Spinal cord (tissue), 10 donors: ENCODE measurements at places on chromosomes 16 and 17.

DNA sequence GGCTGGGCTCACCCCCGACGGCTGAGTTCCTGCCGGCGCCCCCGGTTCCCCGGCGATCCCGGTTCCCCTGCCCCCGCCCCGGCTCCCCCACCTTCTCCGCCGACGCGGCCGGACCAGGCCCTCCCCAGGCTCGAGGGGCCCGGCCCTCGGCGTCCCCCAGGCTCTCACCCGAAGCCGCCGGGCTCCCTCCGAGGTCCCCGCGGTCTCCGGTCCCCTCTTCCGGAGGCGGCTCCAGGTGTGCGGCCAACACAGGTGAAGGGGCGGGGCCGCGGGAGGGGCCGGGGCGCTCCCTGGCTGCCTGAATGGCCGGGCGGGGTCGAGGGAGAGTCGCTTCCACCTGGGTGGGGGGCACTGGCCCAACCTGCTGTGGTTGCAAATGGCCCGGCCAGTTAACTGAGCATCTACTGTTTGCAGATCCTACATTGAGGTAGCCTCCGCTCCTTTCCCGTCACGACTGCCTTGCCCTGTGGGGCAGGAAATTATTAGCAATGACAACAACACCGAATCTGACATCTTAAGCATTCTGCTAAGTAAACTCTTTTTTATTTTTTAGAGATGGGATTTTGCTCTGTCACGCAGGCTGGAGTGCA lies at the start of gene BICDL2:
BICDL2 (minus strand) TSS at position 219 of the 590 bp plus-strand sequence. CDS start 1,448 bp downstream, outside the sequence.
- no peak for DNase-seq

GRCh38 chr16:82700541-82701235 lies 73.9 kb downstream of the CDH13 start:
- DNase-seq: no peak

DNA sequence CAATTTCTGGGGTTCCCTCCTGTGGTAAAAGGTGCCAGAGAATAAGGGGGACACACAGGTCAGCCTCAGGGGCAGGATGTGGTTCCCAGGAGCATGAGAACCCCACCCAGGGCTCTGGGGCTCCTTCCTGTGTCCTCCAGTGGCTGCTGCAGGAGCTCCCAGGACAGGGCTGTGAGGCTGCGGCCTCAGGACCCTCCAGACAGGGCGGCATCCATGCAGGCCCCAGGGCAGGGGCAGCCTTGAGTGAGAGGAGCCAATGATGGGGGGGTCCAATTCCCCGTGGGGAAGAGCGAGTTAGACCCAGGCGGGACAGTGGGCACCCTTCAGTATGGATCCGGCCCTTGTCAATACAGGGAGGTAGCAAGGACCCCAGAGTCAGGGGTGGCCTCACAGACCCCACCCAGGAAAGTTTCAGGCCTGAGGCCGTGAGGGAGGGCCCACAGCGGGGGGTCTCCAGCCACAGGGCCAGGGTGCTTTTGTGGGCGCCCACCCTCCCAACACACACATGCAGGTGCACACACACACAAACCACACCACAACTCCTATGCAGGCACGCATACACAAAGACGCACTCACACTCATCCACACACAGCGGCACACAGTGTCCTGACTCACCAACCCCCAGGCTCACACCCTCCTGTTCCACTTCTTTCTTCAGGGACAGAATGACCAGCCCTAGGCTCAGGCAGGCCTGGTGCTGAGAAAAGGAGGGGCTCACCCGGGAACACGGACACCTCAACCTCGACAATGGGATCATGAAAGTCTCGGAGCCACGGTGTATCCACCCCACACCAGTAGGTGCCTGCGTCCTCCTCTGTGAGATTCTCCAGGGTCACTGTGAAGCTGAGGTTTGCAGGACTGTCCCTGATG lies 1.8 kb downstream of the CD300C start:
- DNase-seq: no peak

- DNase-seq: no peak
Observed at GRCh38 chr16:22004341-22004740, 3.4 kb upstream of the PDZD9 start.

DNA sequence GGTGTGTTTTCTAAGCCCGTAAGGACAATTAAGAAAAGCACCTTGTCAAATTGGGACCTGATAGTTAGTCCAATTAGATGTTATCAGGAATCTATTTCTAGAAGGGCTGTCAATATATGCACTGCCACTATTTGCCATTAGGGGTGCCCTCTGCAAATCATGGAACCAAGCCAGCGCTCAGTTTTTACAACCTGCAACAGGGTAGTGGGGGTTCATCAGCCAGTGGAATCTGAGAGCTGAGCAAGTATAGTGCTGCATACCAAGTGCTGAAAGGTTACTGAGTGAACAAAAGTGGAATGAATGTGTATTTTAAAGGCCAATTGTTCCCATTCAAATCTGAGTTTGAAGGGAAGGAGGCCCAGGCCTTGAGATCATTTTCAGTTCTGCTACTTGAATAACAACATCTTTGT lies 10.4 kb downstream of the PRR11 start:
- peak; percentile 94 for DNase-seq

GRCh38 chr17:12421646-12422306 lies 243.9 kb upstream of the MYOCD start:
- no peak for DNase-seq

GRCh38 chr17:42116705-42117396 lies 4.3 kb downstream of the KAT2A start:
- DNase-seq: no peak

- no peak for DNase-seq
Observed at GRCh38 chr17:16915752-16916556, 56.0 kb downstream of the TNFRSF13B start.

DNA sequence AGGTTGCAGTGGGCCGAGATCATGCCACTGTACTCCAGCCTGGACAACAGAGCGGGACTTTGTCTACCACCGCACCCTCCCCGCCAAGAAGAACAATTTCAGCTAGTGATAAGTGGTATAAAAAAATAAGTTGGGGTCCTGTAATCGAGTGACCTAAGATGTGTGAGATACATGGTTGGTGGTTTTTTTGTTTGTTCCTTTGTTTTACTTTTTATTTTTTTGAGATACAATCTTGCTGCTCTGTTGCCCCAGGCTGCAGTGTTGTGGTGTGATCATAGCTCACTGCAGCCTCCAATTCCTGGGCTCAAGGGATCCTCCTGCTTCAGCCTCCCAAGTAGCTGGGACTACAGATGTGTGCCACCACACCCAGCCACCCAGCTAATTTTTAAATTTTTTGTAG lies 58.7 kb downstream of the PITPNC1 start:
- DNase-seq: no peak

DNA sequence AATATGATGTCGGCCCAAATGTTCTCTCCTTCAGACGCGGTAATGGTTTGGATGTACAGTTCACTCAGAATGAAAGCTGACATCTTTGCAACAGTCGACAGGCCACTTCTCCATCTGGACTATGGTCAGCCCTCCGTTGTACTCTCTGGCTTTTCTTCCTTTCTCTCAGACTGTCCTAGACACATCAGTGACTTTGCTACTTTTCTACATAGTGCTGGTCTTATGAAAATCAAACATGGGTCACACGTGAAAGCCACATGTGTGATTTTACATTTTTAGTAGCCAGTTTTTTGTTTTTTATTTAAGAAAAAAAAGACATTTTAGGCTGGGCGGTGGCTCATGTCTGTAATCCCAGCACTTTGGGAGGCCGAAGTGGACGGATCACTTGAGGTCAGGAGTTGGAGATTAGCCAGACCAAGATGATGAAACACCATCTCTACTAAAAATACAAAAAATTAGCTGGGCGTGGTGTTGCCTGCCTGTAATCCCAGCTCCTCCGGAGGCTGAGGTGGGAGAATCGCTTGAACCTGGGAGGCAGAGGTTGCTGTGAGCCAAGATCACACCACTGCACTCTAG lies 644.1 kb downstream of the KCNJ2 start:
- no peak for DNase-seq

GRCh38 chr16:934178-934577 lies 36.6 kb downstream of the LMF1 start:
- no peak for DNase-seq

- no peak for DNase-seq
Observed at GRCh38 chr16:25596194-25596593, 95.6 kb upstream of the HS3ST4 start.

DNA sequence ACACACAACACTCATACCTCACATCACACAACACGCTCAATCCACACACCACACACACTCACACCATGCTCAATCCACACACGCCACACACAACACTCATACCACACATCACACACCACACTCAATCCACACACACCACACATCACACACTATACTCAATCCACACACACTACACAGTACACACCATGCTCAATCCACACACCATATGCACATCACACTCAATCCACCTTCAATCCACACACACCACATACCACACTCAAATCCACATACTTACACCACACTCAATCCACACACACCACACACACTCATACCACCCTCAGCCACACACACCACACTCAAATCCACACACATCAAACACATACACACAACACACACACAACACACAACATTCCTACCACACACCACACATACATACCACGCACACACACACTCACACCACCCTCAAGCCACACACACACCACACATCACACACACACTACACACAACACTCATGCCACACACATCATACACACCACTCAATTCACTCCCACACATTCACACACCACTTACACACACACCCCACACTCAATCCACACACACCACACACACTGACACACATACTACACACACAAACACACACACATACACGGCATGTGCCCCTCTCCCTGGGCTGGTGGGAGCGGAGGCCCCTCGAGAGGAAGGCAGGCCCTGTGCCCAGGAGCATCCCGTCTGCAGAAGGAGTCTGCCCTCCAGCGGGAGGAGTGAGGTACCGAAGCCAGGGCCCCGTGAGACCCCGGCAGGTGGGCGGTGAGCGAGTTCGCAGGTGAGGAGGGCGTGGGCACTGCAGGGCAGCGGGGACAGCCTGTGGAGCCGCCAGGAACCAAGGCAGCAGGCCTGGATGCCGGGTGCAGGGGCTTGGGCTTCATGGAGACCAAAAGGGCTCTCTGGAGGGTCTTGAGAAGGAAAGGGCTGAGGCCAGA lies 33.1 kb upstream of the RPTOR start:
- no peak for DNase-seq

DNA sequence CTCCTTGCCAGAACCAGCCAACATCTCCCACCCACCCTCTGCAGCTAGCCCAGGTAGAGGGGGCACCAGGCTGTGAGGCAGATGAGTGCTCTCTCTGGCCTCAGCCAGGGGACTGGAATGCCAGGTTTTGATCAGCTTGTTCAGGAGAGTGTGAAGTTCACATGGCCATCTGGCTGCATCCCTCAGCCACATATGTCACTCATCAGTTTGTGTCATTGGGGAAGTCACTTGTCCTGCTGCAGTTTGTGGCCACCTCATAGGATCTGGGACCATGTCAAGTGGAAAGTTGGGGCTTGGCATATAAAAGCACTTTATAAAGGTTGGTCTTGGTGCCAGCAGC lies 147.6 kb downstream of the SOCS1 start:
- DNase-seq: no peak
